ENCODE measurements at places on chromosomes 7 and 10. TPM values are rescaled to one million over a fixed set of nuclear protein-coding genes. Genes with fewer than 3 reads are reported as not detected.

SYT15B gene
- polyA plus RNA-seq: 2.6 TPM

CPN1 gene
- 3.1 TPM for polyA plus RNA-seq

NXPH1 gene
- polyA plus RNA-seq: 0.06 TPM

PLEKHS1 gene
- polyA plus RNA-seq: 0.11 TPM

- DNase-seq: no peak
Observed at GRCh38 chr7:119630406-119630969, 642.5 kb upstream of the KCND2 start.

- DNase-seq: no peak
Observed at GRCh38 chr7:146492017-146492416, 375.4 kb downstream of the CNTNAP2 start.

GRCh38 chr7:16609842-16610450 is 35.6 kb downstream of the ANKMY2 start:
- DNase-seq: no peak

- DNase-seq: no peak
Observed at GRCh38 chr10:95536017-95536416, 25.2 kb downstream of the SORBS1 start.

GRCh38 chr10:44413416-44413815 is 28.5 kb upstream of the CXCL12 start:
- no peak for DNase-seq

DNA sequence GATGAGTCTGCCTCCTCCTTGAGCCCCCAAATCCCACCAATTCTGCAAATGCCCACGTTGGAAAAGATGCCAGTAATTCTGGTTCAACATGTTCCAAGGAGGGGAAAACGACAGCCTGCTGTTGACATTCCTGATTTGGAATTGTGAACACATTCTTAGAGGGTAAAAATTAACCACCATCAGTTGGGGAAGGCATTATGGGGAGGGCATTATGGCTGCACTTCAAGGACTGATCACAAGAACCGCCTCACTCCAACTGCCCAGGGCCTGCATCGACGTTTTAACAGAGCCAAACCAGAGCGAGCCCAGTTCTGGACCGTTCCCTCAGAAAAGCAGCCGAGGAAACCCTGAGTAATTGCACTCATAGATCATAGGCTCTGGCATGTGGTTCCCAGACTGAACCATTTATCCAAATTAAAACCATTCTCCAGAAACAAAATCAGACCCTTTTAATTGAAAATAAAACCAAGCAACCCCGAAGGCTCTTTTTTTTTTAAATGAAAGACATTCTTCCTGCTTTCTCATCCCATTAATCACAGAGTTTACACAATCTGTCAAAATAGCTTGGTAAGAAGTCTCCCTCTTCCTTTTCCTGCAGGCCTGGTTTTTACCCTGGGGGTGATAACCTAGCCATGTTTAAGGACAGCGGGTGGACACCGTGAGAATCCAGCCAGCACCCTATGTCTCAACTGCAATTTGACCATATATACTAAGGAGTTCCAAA is 8.0 kb downstream of the TNS3 start:
- DNase-seq: no peak

- DNase-seq: no peak
Observed at GRCh38 chr7:135445690-135446089, 64.2 kb downstream of the CNOT4 start.

GRCh38 chr10:133040198-133040597 is 47.5 kb upstream of the ADGRA1 start:
- DNase-seq: no peak

GRCh38 chr7:123522066-123522465 is 12.3 kb downstream of the IQUB start:
- no peak for DNase-seq

DNA sequence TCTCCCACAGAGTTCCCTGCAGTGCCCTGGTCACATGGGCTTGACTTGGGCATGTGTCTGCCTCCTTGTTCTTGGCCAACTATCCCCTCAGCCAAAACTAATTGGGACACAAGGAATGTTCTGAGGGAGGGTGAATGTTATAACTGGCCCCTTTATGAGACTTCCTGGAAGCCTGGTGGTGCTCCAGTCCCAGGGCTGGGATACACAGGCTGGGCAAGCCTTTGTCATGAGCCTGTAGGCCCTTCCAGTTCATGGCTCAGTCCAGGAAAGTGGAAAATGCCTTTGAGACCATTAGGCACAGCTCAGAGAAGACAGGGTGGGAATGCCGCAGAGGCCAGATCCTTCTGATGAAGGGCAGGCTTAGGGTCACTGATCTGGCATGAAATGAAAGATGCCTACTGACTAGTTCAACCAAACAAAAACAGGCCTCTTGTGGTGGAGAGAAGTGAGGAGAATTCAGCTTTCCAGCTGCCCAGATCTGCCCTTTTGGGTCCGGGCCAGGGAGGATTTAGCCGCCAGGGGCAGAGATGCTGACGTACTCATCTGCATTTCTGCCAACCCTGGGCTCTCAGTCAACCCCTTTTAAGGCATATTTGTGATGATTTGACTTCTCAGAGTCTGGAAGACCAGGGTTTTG is 961.5 kb downstream of the KCNMA1 start:
- no peak for DNase-seq

- no peak for DNase-seq
Observed at GRCh38 chr7:44244282-44244681, 43.5 kb downstream of the YKT6 start.

- DNase-seq: no peak
Observed at GRCh38 chr7:121301446-121302213, 27.2 kb upstream of the WNT16 start.

DNA sequence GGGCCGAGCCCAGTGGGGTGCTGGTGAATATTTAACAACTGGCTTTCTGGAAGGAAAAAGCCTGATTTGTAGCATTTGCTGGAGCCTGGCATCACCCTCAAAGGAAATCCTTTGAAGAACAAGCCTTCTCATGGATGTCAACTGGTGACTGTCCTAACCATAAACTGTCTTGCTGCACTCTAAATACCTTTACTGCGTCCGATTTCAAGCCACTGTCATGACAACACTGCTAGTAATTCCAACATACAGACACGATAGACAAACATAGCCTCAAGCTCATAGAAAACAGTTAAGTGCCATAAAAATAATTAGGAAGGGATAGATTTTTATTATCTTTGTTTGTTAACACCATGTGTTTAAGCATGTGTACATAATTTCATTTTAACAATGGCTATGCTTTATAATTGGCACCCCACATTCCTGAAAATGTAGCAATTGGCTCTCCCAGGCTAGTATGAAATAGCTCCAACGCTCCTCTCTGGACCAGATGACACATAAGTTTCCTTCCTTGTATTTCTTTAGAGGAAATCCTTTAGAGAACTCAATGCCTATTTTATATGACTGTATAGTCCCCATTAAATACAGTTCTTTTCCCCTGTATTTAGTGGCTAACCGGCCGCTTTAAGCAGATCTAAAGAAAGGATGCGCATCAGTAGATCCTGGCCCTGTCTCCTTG is 273.4 kb downstream of the PRPF18 start:
- no peak for DNase-seq

Measured in renal cortex interstitium (tissue), 15 donors.